ENCODE measurements at places on chromosomes 2 and 18.

GRCh38 chr2:121356058-121356640 lies 71.1 kb upstream of the TFCP2L1 start:
- peak; percentile 67 for DNase-seq

GRCh38 chr18:35141567-35142274 lies 99.1 kb upstream of the ZNF397 start:
- no peak for DNase-seq

DNA sequence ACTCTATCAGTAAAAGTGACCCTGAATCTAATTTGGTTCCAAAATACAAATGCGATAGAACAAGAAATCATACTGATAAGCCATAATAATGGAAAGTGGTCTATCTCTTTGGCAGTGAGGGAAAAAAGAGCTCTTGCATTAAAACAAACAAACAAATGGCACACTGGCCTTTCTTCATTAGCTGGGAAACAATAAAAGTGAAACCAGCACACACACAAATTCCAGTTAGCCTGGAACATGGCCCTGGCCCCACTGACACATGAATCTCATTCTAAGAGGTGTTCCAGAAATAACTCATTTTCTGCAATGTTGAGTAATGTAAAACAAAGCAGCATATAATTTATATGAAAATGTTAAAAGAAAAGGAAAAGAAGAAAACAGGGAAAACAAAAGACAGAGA lies 79.3 kb upstream of the TGFA start:
- DNase-seq = no peak

GRCh38 chr18:56382541-56382940 lies 255.9 kb downstream of the TXNL1 start:
- DNase-seq = no peak

- no peak for DNase-seq
Observed at GRCh38 chr18:47582093-47582492, 330.6 kb upstream of the SKOR2 start.

GRCh38 chr2:85420536-85421259 lies 2.2 kb downstream of the SH2D6 start:
- peak; percentile 91 for DNase-seq

GRCh38 chr2:38494394-38494793 lies 108.3 kb downstream of the HNRNPLL start:
- no peak for DNase-seq

DNA sequence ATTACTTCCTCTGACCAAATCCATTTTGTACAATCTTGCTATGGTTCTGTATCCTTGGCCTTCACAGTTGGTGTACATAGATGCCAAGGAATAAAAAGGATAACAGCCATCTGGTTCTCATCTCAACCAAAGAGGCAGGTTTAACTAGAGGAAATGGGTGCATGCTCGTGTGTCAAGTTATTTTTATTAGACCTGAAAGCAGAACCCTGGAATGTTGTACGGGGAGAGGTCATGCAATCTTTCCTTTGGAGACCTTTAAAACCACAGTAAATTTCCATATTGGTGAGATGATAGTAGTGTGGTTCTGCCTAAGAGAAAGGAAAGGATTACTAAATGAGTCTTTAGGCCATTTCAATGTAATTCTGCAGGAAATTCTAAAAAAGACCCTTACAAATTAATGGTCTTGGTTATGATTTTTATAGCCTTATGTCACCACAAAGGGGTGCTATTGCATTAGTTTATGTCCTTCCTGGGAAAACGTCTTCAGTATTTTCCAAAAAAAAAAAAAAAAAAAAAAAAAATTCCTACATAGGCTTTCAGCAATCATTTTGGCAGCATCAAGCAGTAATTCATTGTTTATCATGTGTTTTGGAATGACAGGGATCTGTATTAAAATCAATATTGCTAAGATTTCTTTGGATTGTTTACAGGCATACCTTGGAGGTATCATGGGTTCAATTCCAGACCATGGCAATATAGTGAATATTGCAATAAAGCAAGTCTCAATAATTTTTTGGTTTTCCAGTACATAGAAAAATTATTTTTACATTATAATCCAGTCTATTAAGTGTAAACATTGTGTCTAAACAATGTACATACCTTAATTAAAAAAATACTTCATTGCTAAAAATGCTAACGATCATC lies 270.8 kb downstream of the NYAP2 start:
- no peak for DNase-seq

DNA sequence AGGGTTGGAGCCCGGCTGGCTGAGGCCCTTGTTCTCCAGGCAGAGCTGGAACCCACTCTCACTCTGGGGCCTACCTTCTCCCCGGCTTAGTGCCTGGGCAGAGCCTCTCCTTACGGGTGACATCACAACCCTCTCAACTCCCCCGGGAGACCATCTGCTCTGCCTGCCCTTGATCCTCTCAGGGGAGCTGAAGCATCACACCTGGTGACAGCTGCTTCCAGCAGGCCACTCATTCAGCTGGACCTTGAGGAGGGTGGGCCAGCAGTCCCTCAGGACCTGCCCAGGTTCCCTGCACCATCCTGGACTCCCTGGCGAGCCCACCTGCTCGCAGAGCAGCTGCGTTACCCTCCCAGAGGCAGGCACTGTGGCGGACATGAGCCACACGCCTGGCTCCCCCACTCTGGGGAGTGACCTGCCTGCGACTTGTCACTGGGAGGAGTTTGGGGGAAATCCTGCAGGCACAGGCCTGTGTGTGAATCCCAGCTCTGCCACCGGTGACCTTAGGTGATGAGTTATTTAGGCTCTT lies 13.1 kb downstream of the HS6ST1 start:
- no peak for DNase-seq

DNA sequence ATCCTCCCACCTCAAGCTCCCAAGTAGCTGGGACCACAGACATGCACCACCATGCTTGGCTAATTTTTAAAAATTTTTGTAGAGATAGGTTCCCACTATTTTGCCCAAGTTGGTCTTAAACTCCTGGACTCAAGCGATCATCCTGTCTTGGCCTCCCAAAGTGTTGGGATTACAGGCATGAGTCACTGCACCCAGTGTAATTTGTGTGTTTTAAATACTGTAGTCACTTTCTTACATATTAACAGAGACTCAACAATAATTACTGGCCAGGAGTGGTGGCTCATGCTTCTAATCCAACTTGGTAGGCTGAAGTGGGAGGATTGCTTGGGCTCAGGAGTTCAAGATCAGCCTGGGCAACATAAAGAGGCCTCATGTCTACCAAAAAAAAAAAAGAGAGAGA lies 293.0 kb downstream of the RDH14 start:
- DNase-seq = no peak

- DNase-seq = peak; percentile 71
Observed at GRCh38 chr18:5295231-5295920, at the start of gene ZBTB14. Gene ZBTB14, minus strand, starts transcription at chr18:5295726. Its CDS starts 2,480 bp downstream, at chr18:5293246.

GRCh38 chr2:165312999-165313398 lies 73.8 kb downstream of the SCN2A start:
- DNase-seq = no peak

- DNase-seq = no peak
Observed at GRCh38 chr2:190571686-190572085, 37.2 kb upstream of the NEMP2 start.
